NCI-H1436 treated with DMSO at 0.1 percent for 48 hours (cell line): ENCODE measurements at places on chromosomes 16 and 17.

DNA sequence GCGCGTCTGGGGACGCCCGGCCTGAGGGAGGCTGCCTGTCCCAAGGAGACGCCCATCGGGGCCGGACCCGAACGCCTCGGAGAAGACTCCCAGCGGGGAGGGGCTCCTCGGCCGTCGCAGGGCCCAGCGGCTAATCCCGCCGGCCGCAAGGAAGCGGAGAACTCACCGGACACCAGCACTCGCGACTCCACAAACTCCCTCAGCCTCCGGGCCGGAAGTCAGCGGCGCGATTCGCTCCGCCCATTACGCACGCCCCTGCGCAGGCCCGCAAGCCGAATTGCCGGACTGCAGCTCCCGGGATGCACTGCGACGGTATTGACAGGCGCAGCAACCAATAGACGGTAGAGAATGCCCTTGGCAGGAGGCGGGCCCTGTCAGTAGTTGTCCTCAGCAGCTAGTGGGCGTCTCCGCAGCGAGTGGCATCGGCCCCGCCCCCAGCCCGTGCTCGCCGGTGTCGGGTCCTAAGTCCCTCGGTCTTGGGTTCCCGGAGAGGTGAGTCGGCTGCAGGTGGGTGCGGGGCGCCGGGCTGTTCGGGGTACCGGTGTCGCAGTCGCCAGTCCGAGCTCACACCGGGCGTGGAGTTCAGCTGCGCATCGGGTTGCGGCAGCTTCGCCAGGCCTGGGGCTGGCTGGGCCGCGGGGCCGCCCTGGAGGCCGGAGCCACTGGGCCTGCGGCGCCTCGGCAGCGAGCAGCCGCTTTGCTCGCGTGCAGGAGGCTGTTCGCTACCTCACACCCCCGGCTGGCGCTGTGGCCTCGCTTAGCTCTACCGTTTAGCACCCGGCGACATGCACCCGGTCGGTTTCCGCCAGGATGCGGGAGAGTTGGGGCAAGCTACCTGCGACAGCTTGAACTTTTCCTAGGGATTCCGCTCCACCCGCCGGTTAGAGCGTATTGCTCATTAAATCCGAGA, at the start of the genes ZNF174 and ZSCAN32:
Gene ZNF174 (plus strand): TSS at position 437 of the 910 bp plus-strand sequence. CDS start 790 bp downstream, outside the sequence.
Gene ZSCAN32 (minus strand): TSS at position 226 of the 910 bp plus-strand sequence. CDS start 3,447 bp downstream, outside the sequence.
- DNase-seq, result peak; percentile 95

DNA sequence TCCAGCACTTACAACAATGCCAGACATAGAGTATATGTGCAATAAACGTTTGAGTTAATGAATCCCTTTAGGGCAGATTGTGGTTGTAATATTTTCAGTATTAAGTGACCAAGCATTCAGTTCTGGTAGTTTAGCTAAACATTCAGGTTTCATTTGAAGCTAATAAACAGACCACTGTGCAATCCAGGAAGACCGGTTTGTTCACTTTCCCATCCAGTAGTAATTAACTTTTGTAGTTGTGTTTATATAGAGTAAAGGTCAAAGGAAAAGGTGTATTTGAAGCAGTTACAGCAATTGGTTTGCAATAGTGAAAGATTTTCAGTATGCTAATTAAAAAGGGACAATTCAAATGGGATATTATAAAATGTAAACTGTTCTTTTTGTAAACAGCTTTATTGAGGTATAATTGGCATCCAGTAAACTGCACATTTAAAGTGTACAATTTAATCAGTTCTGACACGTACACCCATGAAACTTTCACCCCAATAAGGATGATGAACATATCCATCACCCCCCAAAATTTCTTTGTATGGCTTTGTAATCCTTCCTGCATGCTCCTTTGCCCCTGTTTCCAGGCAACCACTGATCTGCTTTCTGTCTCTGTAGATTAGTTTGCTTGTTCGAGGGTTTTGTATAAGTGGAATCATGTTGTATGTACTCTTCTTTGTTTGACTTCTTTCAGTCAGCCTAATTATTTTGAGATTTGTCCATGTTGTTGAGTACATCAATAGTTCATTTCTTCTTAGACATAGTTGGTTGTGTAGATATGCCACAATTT, 26.3 kb downstream of the MRTFB start:
- no peak for DNase-seq

- no peak for DNase-seq
Observed at GRCh38 chr16:57618296-57619132, 9.9 kb upstream of the ADGRG1 start.

DNA sequence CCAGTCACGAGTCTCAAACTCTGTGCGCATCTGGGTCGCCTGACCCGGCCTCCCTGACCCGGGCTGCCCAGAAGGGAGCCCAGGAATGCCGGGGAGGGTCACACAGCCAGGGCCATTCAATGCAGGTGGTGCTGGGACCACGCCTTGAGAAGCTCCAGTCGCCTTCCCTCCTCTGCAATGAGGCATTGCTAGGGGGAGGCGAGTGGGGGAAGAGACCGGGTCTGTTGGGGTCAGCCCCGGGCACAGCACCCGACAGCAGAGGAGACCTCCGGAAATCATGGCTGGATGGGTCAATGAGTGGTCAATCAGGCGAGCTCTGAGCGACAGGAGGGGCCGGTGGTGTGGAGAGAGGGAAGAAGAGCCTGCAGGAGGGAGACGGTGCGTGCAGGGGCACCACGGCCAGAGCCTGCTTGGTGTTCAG, 13.3 kb downstream of the JPH3 start:
- no peak for DNase-seq

DNA sequence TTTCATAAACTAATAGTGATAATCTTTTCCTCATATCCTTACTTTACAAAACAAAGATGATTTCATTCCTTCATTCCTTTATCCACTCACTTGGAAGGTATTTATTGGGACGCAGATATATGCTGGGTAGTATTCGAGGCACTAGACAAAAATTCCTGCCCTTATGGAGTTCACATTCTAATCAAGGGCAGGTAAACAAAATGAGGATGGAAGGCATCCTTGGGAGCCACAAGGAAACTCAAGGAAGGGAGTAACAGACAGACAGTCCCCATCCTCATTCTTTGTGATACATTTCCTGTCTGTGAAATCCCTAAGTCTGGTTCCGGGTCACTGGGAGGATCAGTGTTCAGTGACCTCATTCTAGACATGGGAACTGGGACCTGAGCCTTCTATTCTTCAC, 45.2 kb downstream of the SLC6A2 start:
- DNase-seq, result no peak

DNA sequence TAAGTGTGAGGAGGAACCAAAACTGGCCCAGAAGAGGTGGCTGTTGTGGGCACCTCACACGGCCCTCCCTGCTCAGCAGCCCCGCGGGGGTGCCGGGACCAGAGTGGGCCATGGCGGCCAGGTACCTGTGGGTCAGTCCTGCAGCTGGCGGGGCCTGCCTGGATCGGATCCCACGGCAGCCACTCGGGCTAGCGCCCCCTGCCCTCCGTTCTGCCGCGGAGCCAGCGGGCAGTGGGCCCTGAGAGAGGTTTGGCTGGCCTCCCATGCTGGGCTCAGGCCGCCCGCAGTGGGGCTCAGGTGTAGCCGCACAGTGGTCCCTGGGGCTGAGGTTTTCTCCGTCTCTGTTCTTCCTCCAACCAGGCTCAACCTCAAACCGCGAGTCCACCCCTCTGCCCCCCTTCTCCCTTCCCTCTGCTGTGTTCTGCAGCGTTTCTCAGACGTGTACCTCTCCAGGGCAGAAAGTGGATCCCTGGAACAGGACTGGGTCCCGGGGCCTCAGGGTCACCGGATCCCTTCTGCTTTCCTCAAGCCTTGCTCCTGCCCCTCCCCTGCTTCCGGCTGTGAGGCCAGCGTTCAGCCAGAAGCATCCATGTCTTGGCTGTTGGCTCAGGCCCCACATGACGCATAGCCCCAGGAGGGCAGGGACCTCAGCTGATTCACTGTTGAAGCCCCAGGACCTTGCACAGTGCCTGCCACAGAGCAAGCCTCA, 28.6 kb upstream of the ITGA3 start:
- no peak for DNase-seq

DNA sequence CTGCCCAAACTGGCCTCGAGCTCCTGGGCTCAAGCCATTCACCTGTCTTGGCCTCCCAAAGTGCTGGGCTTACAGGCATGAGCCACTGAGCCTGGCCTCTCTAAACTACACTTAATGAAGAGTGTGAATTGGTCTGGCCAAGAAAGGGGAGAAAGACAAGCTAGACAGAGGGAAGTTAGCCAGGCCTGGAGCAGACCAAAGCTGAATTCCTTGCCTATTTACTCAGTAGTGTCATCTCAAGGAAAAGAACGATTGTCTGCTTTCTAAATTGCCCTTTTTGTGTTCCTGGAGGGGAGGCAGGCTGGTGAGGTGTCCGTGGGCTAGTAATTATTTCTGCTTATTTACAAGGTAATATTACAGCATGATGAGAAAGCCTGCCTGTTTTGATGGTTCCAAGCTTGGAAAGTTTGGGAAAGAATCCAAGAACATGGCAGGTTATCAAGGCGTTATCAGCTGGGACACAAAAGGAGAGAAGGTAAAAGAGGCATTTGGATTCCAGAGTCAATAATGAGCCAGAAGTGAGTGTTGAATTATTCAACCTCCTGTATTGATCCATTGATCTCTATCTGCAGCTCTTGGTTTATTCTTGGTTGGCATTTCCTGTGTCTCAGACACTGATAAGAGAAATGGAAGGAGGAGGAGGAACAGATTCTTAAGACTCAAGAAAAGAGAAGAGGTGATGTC, 6.3 kb upstream of the CBFB start:
- DNase-seq, result no peak

DNA sequence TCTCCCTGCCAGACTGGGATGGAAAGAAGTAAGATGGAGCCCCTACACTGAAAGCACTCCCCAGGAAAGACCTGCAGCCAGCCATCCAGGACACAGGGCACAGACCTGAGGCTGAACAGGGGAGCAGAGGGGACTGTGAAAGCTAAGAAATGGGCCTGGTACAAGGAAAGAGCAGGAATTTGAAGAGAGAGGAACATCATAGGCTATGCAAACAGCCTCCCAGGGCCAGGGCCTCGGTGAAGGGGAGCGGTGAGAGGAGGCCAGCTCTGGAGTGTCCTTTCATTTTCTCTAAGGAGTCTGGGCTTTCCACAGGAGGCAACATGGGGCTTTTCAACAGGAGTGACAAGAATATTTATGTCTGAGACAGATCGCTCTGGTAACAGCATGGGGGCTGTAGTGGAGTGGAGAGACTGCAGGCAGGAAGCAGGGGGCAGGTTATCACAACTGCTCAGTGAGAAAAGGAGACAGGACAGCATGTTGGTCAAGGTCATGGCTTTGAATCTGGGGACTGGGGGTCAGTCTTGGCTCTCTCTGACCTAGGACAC, 50.1 kb downstream of the TOM1L2 start:
- no peak for DNase-seq

- DNase-seq, result no peak
Observed at GRCh38 chr16:3780570-3780969, 63.2 kb upstream of the TRAP1 start.

DNA sequence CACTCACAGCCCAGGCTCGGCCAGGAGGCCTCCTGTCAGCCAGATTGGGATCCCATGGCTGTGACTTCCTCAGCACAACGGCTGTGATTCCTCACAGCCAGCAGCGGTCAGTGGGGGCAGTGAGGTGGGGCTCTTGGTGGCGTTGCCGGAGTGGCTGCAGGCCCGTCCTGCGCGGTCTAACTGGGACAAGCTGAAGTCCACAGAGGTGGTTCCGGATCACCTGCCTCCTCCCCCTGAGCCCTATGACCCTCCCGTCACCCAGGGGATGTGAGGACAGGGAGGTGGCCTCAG, 34.4 kb upstream of the MLKL start:
- no peak for DNase-seq

- no peak for DNase-seq
Observed at GRCh38 chr16:12254566-12254965, 278.0 kb downstream of the SNX29 start.

DNA sequence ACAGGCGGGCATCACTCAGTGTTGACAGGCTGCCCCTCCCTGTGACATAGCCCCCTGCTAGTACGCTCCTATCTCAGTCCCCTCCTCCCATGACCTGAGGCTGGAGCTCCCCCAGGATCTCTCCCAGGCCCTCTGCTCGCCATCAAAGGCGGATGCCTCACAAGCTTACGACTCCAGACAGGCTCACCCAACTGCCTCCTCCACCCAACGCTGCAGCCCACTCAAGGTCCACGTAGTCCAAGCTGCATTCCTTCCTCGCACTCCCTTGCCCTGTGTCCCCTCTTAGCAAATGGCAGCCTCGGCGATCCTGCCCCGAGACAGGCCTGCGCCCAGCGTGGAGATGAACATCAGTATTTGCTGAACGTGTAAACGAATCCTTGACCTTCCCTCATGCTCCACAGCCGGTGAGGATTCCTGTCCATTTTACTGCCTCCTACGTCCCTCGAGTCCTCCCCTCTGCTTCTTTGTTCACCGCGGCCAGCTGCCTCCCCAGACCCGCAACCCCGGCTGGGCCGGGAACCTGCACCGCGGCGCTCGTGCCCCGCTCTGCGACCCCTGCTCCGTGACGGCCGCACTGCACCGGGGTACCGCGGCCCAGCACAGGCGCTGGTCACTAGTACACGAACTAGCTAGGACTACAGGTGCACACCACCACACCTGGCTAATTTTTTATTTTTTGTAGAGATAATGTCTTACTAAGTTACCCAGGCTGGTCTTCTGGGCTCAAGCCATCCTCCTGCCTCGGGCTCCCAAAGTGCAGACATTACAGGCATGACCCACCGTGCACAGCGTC, 838 bp upstream of the TMEM97 start:
- no peak for DNase-seq

DNA sequence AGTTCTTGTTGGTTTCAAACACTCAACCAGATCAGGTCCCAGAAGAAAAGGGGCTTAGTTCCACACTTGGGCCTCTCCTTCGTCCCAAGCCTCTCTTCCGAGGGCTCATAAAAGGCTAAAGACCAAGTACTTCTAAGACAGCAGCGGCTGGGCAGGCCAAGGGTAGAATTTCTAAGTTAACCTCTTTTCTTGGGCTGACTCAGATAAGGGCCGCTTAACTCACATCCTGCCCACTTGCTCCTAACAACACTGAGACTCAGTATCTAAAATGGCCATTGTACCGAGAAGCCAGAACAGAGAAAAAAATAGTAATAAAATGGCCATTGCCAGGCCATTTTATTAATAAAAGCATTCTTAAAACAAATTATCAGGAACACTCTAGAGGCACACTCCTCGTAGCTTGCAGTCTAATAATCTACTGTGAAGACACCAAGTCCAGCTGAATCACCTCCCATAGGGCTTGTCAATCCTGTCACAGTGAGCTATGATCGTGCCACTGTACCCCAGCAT, 42.1 kb downstream of the RANBP10 start:
- DNase-seq, result no peak

DNA sequence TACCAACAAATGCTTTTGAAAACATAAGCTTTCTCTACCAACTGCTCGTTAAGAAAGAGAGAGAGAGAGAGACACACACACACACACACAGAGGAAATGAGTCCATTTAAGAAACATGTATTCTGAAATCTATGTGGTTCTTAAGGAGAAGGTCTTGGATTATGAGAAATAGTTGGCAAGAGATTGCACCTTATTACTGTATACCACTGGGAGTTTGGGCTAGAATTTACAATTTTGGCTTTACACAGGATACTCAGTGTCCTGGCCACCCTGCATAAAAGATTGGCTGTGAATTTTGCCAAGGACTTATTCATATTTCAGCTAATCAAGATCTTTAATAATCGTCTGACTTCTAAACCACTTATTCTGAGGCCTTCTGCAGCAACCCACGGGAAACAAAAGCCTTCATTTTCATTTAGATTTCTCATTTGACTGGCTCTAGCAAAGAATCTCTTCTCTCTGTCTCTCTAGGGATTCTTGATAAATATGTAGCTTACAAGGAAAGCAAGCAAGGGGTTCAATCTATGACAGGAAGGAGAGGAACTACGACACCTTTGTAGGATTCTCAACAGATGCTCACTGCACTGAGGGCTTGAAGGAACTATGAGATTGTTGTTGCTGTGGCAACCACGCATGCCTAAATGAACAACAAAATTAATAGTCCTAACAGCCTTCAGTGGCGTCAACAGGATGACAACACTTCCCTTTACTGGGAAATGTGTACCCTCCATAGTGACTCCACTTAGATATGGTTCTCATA, 75.3 kb upstream of the GNAO1 start:
- DNase-seq, result peak; percentile 51

GRCh38 chr16:80997964-80998620, 8.6 kb downstream of the CMC2 start:
- no peak for DNase-seq
